ENCODE measurements at places on chromosomes 12 and 14.

- DNase-seq = no peak
These were observed 461.2 kb downstream of the TMEM121 start for GRCh38 chr14:105987563-105987962.

DNA sequence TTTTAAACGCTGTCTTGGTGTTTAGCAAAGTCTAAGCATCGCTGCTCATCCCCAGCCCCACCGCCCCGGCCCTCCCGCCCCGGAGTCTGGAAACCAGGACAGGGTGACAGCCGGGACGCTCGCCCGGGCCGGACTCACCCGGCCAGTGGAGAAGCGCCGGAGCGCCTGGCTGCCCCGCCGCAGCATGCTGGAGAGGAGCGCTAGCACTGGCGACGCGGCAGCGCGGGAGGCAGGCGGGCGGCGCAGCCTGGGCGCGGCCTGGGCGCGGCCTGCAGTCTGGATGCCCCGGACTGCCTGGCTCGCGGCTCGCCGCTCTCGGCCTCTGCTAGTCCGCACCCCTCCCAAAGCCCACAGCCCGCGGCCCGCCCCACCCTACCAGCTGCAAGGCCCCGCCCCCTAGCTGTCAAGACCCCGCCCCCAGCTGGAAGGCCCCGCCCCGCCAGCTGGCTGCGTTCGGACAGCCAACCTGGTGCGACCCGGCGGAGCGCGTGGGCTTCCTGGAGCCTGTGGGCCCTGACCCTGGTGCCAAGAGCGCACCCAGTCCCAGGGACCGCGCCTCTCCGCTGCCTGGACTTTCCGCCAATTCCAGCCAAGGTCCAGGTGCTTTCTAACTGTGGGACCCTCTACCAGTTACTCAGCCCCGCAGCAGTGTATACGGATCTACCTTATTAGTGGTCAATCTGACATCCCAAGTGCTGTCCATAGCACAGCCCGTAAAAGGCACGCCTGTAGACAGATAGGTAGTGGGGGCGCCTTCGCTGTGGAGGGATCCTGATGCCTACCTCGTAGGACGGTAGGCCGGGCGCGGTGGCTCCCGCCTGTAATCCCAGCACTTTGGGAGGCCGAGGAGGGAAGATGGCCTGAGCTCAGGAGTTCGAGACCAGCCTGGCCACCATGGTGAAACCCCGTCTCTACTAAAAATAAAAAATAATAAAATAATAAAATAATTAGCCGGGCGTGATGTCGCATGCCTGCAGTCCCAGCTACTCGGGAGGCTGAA lies at the start of gene ALDH1L2:
ALDH1L2 (minus strand) TSS at position 208 of the 1,000 bp plus-strand sequence; CDS start at position 186, 22 bp downstream.
- peak; percentile 53 for DNase-seq

- DNase-seq = no peak
These were observed 23.8 kb upstream of the DICER1 start for GRCh38 chr14:95180966-95181741.

- no peak for DNase-seq
These were observed 40.2 kb downstream of the SLC2A13 start for GRCh38 chr12:40065636-40066035.

DNA sequence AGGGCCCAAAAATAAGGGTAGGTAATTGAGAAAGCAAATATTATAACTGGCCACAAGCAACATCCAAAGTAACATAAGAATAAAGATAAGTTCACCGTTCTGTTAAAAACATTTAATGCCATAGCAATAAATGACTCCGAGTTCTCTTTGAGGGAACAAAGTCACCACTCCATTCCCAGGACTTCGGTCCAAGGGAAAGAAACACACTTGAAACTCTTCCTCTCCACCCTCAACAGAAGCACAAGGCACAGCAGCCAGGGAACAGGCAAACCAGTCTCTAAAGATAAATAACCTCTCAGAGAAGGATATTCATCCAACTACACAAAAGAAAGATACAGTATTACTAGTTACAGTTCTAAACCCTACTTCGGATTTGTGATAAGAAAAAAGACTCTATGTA lies 2.5 kb downstream of the SETD3 start:
- DNase-seq = no peak

GRCh38 chr14:82411298-82411697 lies 877.6 kb upstream of the SEL1L start:
- DNase-seq = no peak

GRCh38 chr14:100129161-100129589 lies 30.3 kb downstream of the DEGS2 start:
- no peak for DNase-seq

DNA sequence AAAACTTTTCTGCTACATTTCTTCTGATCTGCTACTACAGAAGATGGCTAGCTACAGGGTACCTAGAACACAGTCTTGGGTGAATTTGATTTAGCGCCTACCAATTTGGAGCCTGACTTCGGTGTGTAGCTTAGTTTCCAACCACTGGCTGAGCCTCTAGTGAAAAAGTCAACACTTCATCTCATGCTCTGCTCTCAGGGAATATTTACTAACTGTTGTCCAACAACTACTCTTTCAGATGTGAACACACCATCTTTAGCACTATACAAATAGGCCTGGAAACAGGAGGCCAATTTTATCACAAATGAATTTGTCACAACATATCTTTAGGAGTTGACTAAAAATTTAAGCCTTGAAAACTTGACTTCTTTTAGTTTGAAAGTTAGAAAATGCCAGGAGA lies 167.9 kb downstream of the NELL2 start:
- DNase-seq = no peak

GRCh38 chr12:21881965-21882364 lies 59.3 kb downstream of the ABCC9 start:
- DNase-seq = peak; percentile 33

DNA sequence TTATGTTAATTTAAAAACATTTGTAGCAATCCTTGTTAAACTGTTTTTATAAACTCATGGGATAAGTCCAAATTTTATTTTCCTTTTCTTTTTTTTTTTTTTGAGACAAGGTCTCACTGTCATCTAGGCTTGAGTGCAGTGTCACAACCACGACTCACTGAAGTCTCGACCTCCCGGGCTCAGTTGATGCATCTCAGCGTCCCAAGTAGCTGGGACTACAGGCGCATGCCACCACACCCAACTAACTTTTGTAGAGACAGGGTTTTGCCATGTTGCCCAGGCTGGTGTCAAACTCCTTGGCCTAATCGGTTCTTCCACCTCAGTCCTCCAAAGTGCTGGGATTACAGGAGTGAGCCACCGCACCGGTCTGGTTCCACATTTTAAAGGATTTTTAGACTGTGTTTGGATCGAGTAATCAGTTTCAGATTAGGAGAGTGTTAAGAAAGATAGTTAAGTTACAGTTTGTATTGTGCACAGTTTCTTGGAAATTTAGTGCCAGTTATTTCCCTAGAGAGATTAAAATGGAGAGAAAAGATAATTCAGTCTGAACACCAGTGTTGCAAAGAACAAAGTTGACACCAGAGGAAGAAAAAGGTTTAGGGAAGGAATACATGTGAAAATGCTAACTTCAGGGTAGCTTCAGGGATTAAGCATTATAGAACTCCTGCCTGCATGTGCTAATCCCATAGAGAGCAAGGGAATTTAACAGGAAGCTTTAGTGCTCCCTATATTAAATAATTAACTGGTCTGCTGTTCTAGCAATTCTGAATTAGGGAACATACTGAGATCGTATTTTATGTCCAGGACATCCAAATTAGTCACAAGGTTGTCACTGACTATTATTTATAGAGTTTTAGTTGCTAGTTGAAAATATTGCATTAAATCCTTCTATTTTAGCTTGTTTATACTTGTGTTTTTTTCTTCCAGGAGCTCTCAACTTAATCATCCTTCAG lies 10.1 kb downstream of the RAP1B start:
- DNase-seq = no peak

GRCh38 chr14:33250963-33251362 lies 312.3 kb downstream of the NPAS3 start:
- no peak for DNase-seq

- DNase-seq = no peak
These were observed 86.2 kb upstream of the GNG2 start for GRCh38 chr14:51774209-51774608.

GRCh38 chr14:78863143-78863542 lies 693.0 kb downstream of the NRXN3 start:
- DNase-seq = no peak

GRCh38 chr12:14681190-14681589 lies 15.2 kb downstream of the GUCY2C start:
- DNase-seq = no peak

DNA sequence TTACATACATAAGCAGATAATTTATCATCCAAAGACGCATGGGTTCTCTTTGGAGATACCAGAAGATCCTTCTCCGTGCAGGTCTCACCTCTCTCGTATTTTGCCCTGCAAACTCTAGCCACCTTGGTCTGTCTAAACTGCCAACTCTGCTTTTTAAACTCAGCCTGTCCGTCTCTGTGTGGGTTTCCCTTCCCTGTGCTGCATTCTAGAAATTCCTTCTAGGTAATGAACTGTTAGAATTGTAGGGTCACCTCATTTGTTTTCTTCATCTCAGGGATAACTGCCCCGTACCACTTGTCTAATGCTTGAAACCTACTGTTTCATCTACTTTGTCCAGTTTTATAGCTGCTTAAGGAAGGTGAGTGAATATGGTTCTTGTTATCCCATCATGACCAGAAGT lies 45.4 kb upstream of the CCDC196 start:
- no peak for DNase-seq

DNA sequence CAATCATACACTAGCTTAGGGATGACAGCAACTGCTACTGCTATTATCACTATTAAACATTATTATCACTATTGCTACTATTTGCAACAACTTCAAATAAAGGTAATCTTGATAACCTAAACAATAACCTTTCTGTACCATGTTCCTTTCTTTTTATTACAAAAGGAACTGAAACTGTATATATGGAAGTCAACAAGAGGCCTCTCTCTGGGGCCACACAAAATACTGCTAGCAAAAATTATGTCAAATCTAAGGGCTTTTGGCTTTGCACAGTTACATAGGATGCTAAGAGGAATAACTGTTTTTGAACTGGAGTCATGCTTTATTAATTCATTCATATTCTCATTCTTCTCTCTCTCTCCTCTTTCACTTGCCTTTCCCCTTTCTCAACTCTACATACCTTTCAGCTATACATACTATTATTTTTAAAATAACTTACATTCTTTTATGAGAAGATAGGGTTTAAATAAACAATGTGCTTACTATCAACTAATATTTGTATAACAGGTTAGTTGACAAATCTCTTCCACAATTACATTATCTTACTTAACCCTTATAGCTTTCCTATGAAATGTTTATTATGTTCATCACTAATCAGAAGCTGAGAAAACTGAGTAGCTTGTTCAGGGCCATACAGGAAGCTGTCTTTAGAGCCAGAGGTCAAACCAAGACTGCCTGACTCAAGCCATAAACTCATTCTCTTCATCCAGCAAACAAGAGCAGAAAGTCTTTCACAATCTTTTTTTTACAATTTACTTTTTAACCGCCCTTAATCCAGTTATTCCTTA lies 25.7 kb downstream of the SPTSSA start:
- DNase-seq = no peak

DNA sequence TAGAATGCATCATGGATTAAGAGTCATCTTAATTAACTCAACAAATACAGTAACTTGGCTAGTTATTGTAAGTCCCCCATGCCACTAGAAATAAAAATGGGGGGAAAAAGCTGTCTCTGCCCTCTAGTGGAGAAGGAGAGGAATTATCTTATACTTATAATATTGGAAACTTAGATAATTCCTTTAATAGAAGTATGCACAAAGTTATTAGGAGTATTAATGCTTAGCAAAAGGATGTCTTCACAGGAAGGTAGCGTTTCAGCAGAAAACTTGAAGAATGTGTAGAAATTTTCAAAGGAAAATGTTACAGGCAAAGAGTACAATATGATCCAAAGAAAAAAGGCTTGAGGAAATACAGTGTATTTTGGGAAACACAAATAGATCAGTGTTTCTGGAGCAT lies 19.8 kb downstream of the OR5AU1 start:
- no peak for DNase-seq

DNA sequence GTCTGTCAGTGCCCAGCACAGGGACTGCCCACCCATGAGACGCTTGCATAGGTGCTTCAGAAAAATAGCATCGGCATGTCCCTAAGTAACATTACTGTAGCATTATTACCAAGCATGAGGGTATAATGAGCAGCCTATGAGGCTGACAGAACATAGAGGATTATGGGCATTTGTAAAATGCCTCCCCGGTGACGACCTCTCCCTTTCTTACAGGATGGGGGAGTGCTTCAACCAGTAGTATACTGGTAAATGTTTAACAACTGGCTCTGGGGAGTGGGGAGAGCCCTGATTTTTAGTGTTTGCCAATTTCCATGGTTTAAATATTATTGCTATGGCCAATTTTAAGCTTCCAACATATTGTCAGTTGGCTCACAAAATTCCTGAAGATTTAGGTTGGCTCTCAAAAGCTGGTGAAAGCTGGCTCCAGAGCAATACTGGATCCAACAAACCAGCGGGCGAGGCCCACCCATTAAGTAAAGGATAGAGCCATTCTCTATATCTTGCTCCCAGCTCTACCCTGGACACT lies 104.5 kb downstream of the ETNK1 start:
- no peak for DNase-seq

DNA sequence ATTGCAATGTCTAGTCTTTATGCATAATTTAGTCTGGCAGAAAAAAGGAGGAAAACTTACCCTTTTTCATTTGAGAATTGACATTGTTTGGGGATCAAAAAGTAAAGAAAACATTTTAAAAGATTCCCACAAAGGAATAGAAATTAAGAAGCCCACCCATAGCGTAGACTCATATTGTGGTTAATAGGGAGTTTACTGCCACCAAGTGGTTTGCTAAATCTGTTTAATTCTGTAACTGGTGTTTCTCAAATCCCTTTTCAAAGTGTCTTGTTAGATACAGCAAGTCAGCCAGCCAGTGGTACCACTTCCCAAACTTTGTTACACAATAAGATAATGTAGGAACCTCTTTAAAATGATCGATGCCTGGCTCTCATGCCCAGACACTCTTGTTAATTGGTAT lies 180.3 kb downstream of the IPO8 start:
- DNase-seq = no peak

- DNase-seq = no peak
These were observed 915.4 kb upstream of the FBXO33 start for GRCh38 chr14:40347675-40348074.

- DNase-seq = no peak
These were observed 111.8 kb upstream of the CCND2 start for GRCh38 chr12:4161718-4162117.
